ENCODE measurements at places on chromosomes 3 and 15. TPM values are rescaled to one million over a fixed set of nuclear protein-coding genes. Genes with fewer than 3 reads are reported as not detected.

Gene DNASE1L3
- not detected for total RNA-seq

DNA sequence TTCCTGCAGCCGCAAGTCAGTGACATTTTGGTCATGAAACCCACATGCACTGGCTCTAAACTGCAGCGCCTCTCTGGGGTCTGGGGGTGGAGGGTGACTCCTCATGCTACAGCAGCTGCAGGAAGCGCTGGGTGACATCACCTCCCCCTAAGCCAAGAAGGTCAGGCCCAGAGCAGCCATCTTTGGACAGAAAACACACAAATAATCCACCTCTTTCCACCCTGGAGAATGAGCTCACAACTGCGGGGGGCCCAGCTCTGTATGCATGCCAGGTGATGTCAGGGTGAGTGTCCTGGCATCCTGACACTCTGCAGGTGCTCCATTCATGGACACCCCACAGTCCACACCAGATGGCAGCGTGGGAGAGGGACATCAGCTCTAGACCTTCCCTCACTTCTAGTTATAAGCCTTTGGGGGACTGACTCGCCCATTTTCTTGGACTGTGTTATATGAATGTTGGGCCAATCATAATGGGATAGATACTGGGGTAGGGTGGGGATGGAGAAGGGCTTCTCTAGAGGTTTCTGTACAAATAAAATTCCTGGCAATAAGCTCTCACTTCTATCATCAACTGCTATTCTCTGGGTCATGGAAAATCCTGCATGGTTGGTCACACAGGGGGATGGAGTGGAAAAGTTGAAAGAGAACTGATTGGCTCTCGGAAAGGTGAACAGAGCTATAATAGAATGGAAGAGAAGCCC lies 70.7 kb upstream of the THBS1 start:
- no peak for DNase-seq

DNA sequence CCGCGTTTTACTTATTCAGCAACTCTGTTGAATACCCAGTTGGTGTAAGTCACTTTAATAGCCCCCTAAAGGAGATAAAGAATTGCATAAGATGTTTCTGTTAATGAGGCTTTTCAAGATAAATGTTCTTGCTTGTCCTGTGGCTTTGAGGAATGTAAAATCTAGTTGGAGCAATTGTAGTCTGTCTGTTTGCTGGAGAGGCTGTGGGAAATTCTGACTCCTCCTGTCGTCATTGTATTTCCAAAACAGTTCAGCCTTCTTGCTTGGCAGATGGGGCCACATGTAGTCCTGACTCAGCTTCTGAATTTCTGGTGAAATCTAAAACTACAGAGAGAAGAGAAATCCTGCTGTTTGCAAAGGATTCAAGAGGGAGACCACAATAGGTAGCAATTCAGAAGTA lies 114.4 kb downstream of the RYR3 start:
- DNase-seq, result no peak

DNA sequence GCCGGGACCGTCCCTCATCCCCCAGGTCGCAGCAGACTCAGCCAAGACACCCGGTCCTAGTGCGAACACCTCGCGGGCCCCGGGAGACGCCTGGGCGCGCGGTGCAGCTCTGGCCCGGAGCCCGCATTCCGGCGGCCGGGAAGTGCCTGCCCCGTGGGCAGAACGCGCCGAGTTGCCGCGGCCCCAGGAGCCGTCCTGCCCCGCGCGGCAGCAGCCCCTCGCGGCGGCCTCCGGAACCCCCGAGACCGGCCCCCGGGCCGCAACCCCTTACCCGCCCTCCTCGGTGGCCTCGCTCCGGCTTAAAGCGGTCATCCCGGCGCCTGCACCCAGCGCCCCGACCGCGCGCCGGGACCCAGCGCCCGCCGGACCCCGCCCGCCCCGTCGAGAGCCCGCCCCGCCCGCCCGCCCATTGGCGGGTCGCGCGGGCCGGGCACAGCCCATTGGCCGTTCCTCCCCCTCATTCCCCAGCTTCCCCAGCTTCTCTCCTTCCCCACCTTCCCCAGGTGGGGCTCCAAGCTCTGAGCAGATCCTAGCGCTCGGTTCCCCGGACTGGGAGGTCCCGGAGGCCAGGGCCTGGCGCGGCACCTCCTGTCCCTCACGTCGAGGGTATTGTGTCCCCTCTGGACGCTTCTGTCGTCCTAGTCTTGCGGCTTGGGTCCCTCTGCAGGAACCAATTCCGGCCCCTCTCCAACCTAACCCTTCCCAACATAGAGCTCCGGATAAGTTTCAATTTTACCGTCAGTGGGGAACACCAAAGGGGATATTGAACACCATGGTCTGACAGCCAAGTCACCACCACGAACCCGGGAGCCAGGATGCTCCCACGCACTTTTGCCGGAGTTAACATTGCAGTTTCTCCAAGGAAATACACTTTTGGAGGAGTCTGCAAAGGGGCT lies at the start of gene GRAMD2A:
Gene GRAMD2A, minus strand, starts transcription at position 328 of the 896 bp plus-strand sequence.
- DNase-seq, result no peak

- no peak for DNase-seq
These were observed 15.1 kb downstream of the XXYLT1 start for GRCh38 chr3:195255571-195256501.

DNA sequence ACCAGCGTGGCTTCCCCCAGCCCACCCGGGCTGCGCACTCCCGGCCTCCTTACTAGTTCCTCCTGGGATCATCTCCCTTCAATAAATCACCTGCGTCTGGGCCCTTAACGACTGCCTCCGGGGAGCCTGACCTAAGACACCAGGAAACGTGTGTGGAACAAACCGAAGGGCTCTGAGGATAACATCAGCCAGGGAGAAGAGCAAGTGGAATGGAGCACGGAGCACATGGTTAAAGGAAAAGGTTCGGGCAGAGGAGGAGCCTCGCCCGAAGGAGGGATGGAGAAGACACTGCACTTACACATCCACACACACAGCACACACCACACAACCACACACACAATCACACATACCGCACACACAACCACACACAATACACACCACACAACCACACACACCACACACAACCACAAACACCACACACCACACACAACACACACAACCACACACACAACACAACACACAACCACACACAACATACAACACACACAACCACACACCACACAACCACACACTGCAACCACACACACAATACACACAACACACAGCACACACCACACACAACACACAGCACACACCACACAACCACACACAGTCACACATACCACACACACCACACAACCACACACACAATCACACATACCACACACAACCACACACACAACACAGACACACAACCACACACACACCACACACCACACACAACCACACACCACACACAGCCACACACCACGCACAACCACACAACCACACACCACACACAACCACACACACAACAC lies 24.7 kb downstream of the CPN2 start:
- DNase-seq, result no peak

GRCh38 chr15:59306520-59307164 lies 66.0 kb downstream of the MYO1E start:
- DNase-seq, result no peak

Gene ATP13A3
- 124 TPM for total RNA-seq

Gene HIGD2B
- not detected for total RNA-seq

GRCh38 chr3:41362638-41363559 lies 163.6 kb downstream of the CTNNB1 start:
- DNase-seq, result no peak

Gene ONECUT1
- total RNA-seq, result 341 TPM

DNA sequence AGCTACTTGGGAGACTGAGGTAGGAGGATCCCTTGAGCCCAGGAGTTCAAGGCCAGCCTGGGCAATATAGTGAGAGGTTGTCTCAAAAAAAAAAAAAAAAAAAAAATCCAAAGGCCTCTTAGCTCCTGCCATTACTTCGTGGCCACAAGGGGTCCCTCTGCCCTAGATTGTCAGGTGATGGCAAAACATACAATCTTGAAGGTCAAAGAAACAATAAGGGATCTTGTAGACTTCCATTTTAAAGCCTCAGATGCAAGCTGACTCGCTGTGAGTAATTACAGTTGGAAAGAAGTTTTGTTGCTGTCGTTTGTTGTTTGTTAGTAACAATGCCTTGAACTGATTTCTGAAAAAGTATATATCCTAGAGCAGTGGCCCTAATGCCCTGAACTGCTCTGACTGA lies 55.9 kb upstream of the PLCL2 start:
- DNase-seq, result no peak

DNA sequence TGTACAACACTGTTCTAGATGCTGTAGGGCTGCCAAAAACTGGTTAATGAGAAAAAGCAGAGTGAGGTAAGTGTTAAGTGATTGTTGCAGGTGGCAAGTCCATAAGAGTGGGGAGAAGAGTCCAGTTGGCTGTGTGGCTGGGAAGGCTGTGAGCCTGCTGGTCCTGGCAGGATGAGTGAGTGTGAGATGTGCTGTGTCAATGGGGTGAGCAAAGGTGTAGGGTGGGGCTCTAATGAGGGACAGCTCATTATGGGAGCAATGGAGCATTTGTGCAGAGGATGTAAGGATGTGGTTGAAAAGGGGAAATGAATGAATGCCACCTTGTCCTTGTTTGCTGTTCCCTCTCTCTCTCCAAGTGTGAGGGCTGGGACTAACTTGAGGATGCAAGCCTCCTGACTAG lies 145.3 kb upstream of the ROPN1 start:
- DNase-seq, result no peak

GRCh38 chr3:111906656-111907055 lies 47.6 kb downstream of the PHLDB2 start:
- no peak for DNase-seq

GRCh38 chr3:127030508-127031412 lies 47.8 kb downstream of the PLXNA1 start:
- DNase-seq, result no peak

Gene MINAR1
- total RNA-seq, result 1.9 TPM

DNA sequence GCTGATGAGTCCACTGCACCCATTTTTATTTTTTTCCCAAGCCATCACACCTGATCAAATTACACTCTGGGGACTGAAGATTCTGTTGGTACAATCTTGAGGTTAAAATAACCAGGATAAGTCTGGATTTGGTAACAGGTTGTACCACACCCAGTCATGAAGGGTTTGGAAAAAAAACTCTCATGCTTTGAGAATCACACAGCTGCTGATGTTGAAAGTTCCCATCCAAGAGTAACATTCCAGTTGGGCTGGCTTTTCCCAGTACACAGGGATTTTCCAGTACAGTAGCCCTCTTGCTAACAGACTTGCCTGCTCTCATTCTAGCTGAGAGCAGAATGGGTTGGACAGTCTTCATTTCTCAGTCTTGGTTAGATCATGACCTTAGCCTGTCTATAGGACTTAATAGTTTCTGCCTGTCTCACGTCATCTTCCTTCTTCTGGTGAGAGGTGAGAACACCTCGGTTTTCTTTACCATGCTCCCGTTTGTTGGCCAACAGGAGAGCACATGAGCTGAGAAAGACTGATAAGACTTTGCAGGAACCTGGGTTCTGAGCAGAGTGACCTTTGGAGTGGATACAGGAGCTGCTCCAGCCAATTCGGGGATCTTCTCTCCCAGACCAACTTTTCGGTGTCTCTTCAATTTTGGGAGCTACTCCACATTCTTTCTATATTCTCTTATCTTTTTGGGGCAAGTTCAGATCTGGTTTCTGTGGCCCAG lies 300.1 kb upstream of the LYSMD4 start:
- DNase-seq, result no peak

DNA sequence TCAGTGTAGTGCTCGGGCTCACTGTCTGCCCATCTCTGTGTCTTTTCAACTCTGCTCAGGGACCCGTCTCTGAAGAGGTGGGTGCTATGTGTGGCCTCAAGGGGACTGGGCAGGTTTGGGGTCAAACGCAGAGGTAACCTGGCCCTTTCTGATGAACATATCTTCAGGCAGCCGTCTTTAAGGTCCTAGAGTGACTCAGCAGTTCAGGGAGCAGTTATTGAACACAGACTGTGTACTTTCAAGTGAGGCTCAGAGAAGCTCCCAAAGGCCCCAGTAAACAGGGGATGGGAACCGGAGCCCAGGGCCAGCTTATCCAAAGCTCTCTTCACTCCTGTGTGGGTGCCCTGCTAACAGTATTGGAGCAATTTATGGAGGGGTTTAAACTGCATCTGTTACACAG lies 73.1 kb downstream of the WDR76 start:
- no peak for DNase-seq

GRCh38 chr3:29618395-29619282 lies 337.8 kb downstream of the RBMS3 start:
- no peak for DNase-seq

DNA sequence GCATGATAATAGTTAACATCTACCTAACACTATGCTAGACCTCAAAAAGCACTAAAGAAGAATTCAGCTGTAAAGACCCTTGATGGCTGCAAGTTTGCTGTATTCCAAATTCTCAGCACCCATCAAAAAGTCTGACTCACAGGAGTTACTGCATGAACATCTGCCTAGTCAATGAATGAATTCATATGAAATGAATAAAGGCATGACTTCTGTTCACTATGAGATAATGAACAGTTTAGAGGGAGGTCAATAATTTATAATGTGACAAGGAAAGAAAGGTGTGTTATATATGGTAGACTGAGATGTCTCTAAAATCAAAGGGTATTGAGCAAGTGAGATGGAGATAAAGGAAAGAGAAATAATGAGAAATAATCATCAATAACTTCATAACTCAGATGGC lies 508.2 kb upstream of the TGFBR2 start:
- DNase-seq, result no peak

DNA sequence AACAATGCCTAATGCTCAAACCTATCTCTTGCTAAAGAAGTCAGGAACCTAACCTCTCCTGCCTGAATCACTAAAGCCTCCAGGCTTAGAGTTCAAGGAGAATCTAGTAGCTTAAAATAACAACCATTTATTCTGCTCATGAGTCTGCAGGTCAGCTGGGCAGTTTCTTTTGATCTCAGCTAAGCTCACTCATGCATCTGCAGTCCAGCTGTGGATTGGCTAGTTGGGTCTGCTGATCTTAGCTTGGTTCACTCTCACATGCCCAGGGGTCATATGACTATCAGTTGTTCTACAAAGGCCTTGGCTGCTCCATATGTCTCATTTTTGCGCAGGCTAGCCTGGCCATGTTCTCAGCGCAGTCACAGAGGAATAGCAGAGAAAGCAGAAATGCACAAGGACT lies 109.2 kb upstream of the STT3B start:
- DNase-seq, result no peak

DNA sequence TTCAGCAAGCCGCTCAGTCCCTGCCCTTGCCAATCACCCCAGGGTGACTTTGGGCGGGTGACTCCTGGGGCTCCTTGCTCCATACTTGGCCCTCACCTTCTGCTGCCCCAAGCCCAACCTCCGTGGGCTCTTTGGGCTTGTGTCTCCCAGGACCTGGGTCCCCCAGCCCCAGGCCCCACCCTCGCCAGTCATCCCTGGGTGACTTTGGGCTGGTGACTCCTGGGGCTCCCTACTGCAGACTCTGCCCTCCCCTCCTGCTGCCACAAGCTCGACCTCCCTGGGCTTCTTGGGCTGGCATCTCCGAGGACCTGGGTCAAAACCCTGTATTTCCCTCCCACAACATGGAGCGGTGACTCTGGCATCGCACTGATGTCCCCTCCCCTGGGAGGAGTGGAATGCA lies 151.5 kb downstream of the GOLGA6L4 start:
- DNase-seq, result no peak

Gene IMPG2
- total RNA-seq, result 0.82 TPM

- no peak for DNase-seq
These were observed 239.7 kb upstream of the ICE2 start for GRCh38 chr15:60718661-60719069.

GRCh38 chr3:144244662-144245061 lies 273.0 kb downstream of the DIPK2A start:
- DNase-seq, result no peak

- no peak for DNase-seq
These were observed 74.9 kb upstream of the XCR1 start for GRCh38 chr3:46102059-46102779.

Gene PARP6
- 131 TPM for total RNA-seq

Gene C15orf61
- 9.2 TPM for total RNA-seq

- DNase-seq, result no peak
These were observed 290.9 kb downstream of the OCA2 start for GRCh38 chr15:27808182-27808581.

- DNase-seq, result no peak
These were observed 279.0 kb upstream of the VEPH1 start for GRCh38 chr3:157782236-157782635.
